ENCODE measurements at places on chromosomes 4 and X. TPM values are rescaled to one million over a fixed set of nuclear protein-coding genes. Genes with fewer than 3 reads are reported as not detected.

DNA sequence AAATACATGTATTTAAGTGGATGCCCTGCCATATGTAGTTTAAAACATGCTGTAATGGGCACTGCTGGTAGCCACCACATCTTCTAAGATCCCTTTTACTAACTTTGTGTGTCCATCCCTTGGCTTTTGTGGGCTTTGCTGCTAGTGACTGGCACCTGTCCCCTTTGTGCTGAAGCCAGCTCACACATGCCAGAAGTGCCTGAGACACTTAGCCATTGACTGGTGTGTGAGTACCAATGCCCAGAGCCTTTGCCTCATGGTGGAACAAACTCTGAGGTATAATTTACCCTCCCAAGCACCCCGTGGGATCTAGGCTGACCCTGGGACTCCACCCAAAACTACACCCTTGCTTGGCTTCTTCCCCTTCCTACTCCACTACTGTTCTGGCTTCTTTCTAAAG, 33.0 kb downstream of the ARHGAP6 start:
- H3K27me3 ChIP-seq, result no peaks in the 10 kb centered on the region
- DNase-seq, result no peak
- H3K4me1 ChIP-seq, result no peaks in the 10 kb centered on the region
- H3K4me3 ChIP-seq, result no peak overlapping the region
- no peaks in the 10 kb centered on the region for H3K36me3 ChIP-seq

- peaks cover 1% of the 10 kb centered on the region for H3K4me1 ChIP-seq
- H3K36me3 ChIP-seq, result no peaks in the 10 kb centered on the region
- no peaks in the 10 kb centered on the region for H3K27me3 ChIP-seq
- H3K27ac ChIP-seq, result no peak overlapping the region
Observed at GRCh38 chr4:10622728-10623127, 61.8 kb downstream of the CLNK start.

TMPRSS11F gene
- total RNA-seq, result not detected

- no peak overlapping the region for H3K27ac ChIP-seq
- peak; percentile 48 for DNase-seq
- no peaks in the 10 kb centered on the region for H3K27me3 ChIP-seq
Observed at GRCh38 chr4:169612871-169613859, 782 bp upstream of the NEK1 start.

IL21 gene
- total RNA-seq, result not detected

SHOX gene
- total RNA-seq, result not detected

GRCh38 chr4:110049951-110050925, 137.6 kb downstream of the EGF start:
- H3K4me1 ChIP-seq, result no peaks in the 10 kb centered on the region
- DNase-seq, result no peak
- no peaks in the 10 kb centered on the region for H3K27me3 ChIP-seq

DNA sequence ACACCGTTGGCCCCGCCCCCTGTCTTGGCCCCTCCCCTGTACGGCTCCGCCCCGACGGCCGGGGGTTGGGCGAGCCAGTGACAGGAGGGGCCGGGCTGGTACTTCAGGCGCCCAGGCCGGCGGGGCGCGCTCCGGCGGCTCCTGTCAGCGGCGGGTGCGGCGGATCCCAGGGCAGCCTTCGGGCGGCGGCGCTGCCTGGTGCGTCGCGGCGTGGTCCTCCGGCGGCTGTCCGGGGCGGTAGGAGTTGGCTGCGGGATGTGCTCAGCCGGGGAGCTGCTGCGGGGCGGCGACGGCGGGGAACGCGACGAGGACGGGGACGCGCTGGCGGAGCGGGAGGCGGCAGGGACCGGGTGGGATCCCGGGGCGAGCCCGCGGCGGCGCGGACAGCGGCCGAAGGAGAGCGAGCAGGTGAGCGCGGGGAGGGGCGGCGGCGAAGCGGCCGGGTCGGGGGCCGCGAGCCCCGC, at the start of gene FAM241A:
FAM241A (plus strand) TSS at position 129 of the 464 bp plus-strand sequence; CDS start at position 256, 127 bp downstream.
- peak; percentile 92 for DNase-seq
- no peaks in the 10 kb centered on the region for H3K36me3 ChIP-seq
- H3K4me3 ChIP-seq, result peak within 1 kb of the TSS; percentile 67

XAGE2 gene
- total RNA-seq, result not detected

DNA sequence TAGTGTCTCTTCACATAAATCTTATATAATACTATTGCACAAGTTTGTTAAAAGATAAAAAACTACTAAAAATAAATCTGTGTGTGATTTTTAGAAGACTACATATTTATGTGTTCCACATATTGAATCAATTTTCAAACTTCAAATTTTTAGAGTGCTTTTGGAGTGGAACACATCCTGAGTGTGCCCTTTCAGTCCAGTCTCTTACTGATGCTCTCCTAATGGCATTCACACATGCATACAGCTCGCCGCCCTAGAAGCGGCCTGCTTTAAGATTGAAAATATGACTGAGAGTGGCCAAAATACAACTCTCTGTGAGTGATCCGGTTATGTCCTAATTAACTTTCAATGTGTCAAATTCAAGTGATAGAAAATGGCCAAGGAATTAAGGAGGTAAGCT, 628.8 kb downstream of the ANKRD50 start:
- H3K4me3 ChIP-seq, result no peak overlapping the region
- no peak overlapping the region for H3K27ac ChIP-seq
- no peaks in the 10 kb centered on the region for H3K4me1 ChIP-seq
- H3K27me3 ChIP-seq, result no peaks in the 10 kb centered on the region
- no peak for DNase-seq
- no peaks in the 10 kb centered on the region for H3K36me3 ChIP-seq

DNA sequence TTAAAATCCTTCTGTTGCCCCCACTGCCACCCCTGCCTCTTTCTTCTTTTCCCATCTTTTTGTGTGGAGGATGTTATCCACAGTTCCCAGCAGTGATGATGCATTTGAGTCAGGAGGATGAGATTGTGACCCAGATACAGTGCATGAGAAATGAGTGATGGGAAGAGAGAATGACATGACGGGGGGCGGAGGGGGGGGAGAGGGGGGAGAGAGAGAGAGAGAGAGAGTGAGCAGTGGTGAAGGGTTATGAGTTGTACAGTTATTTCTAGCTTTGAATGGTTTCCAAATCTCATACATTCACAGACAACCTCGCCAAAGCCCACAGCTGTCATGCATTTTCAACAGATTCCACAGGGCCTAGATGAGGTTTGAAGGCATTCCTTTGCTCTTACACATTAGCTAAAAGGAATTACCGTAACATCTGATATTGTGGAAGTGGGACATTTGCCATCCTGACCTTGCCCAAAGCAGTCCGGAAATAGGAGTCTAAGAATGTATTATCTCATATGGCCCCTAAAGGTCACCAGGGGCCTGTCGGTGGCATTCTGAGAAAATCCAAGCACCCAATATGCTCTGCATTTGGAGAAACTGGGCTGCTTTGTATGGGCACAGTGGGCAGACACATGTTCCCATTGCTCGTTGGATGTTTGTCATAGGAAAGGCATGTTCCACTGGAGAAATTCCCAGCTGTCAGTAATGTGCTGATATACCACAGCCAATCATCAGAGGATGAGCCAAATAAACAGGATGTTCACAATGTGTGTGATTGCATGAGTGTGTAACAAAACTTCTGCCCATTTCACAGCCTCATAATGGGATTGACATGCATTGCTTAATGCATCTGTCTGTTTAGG, 435.8 kb downstream of the SPRY1 start:
- no peaks in the 10 kb centered on the region for H3K36me3 ChIP-seq
- H3K27ac ChIP-seq, result no peak overlapping the region
- no peak for DNase-seq

DNA sequence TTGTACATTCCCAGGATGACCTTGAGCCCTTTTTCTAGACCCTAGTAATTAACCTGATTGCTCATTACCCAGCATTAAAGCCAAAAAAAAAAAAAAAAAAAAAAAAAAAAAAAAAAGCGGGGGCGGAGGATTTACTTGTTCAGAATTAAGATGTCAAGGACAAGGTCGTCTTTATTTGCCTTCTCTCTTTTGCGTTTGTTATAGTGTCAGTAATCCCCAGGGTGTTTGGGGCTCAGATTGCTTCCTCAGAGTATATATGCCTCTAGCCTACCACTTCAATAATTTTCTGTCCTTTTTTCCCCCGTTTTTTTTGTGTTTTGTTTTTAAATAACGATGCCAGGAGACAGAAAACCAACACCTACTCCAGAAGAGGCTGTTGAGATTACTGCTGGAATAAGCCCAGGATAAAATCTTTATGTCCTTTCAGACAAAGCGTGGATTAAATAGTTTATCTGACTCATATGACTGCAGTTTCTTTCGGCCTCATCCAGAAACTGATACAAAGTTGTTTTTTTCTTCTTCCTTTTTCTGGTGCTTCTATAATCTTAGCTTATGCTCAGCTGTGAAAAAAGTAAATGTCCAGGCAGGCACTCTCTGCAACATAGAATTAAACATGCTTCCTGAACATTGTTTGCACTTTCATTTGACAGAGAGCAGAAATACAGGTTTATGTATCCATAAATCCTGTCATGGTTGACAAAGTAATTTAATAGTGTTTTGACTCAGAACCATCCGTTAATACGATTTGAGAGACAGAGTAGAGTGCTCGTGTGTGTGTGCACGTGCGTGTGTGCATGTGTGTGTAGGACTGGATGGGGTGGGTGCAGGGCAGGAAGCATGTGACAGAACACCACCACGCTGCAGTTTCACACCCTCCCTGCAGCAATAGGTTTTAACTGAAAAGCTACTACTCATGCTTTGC, 138.6 kb downstream of the AFF1 start:
- H3K4me1 ChIP-seq, result peaks cover 12% of the 10 kb centered on the region
- no peak for DNase-seq
- H3K27ac ChIP-seq, result no peak overlapping the region
- H3K27me3 ChIP-seq, result no peaks in the 10 kb centered on the region
- no peak overlapping the region for H3K4me3 ChIP-seq

GRCh38 chrX:1248331-1249061, 20.1 kb upstream of the CSF2RA start:
- no peak overlapping the region for H3K4me3 ChIP-seq
- DNase-seq, result no peak
- no peaks in the 10 kb centered on the region for H3K36me3 ChIP-seq
- no peak overlapping the region for H3K27ac ChIP-seq
- peaks cover 2% of the 10 kb centered on the region for H3K4me1 ChIP-seq

DNA sequence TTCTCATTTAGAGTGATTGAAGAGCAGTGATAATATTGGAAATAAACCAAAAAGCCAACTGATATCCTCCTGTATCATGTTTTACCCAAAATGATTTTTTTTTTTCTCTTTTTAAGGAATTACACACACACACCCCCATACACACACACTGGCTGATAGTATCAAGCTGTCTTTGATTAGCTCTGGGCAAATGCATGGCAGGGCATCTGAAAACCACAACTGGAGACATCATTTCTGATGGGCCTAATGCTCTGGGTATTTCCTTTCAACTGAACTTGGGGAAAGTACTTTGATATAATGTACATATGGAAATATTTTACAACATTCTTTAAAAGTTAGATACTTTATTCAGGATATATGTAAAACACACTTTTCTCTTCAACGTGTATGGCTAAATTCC, 14.2 kb upstream of the OSTC start:
- H3K36me3 ChIP-seq, result no peaks in the 10 kb centered on the region
- no peak overlapping the region for H3K27ac ChIP-seq
- H3K4me1 ChIP-seq, result no peaks in the 10 kb centered on the region

- DNase-seq, result no peak
- no peaks in the 10 kb centered on the region for H3K36me3 ChIP-seq
- H3K27ac ChIP-seq, result peak overlapping the region; percentile 77
- H3K27me3 ChIP-seq, result no peaks in the 10 kb centered on the region
Observed at GRCh38 chrX:40261833-40262156, 164.0 kb upstream of the BCOR start.

- no peaks in the 10 kb centered on the region for H3K4me1 ChIP-seq
- no peaks in the 10 kb centered on the region for H3K36me3 ChIP-seq
- no peaks in the 10 kb centered on the region for H3K27me3 ChIP-seq
Observed at GRCh38 chrX:39624166-39624565, 473.6 kb downstream of the BCOR start.

GPRASP3 gene
- total RNA-seq, result 15.4 TPM

DNA sequence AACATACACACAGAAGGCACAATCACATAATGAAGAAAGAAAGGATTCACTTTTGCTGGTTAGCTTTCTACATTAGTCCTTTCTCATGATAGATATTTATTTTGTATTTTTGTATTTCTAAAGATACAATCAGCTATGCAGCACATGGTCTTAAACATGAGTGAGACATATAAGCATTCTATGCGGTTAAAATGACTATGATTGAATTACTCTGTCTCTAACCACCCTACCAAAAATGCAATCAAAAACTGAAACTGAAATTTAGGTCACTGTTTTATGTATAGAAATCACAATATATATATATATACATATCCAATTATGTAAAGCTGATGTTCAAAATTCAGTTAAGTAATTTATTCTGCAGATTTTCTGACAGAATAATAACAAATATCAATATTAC, 21.9 kb downstream of the CXXC4 start:
- no peak overlapping the region for H3K27ac ChIP-seq
- no peak overlapping the region for H3K4me3 ChIP-seq
- DNase-seq, result no peak
- H3K36me3 ChIP-seq, result no peaks in the 10 kb centered on the region

DCAF8L2 gene
- not detected for total RNA-seq

DDIT4L gene
- 5.0 TPM for total RNA-seq

DNA sequence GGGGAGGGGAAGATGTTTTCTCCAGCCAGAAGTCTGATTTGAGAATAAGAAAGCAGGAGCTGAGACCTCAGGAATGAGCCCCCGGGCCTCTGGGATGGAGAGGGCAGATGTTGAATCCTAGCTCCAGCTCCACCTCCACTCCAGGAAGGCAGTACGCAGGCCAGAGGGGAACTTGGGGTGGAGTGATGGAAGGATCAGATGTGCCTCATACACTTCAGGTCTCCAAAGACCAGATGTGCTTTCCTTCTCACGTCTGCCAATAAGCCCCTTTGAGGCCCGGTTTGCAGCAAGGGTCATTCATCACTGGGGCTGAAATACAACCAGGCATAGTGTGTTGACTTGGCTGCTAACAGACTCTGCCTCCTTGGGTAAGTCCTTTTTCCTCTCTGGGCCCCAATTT, 28.1 kb downstream of the STARD8 start:
- no peak for DNase-seq
- no peaks in the 10 kb centered on the region for H3K27me3 ChIP-seq
- no peak overlapping the region for H3K4me3 ChIP-seq
- H3K36me3 ChIP-seq, result no peaks in the 10 kb centered on the region

- H3K36me3 ChIP-seq, result no peaks in the 10 kb centered on the region
- no peak overlapping the region for H3K27ac ChIP-seq
- no peak overlapping the region for H3K4me3 ChIP-seq
- no peak for DNase-seq
- no peaks in the 10 kb centered on the region for H3K27me3 ChIP-seq
Observed at GRCh38 chr4:121138039-121138825, 25.9 kb downstream of the TNIP3 start.

DNA sequence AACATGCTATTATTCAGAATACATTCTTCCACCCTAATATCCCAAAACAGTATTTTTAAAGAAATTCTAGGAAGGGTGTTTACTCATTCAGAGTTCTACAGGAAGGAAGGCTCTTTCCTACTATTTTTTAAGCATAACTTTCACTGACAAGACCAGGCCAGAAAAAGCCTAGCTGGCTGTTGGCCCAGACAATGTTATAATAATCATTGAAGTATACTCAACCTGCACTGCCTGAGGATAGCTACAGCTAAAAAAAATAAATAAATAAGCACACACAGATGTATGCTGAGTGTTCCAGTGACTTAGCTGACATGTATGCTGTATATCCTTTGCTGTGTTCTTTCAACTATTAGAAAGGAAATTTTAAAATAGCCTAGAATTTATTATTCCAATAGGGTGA, 145.8 kb upstream of the SPRY1 start:
- no peak overlapping the region for H3K4me3 ChIP-seq
- H3K4me1 ChIP-seq, result no peaks in the 10 kb centered on the region
- H3K27ac ChIP-seq, result no peak overlapping the region
- no peaks in the 10 kb centered on the region for H3K27me3 ChIP-seq

UGT2B11 gene
- total RNA-seq, result not detected
